Breast epithelium (tissue), 4 donors: ENCODE measurements at places on chromosomes 5 and 9. TPM values are rescaled to one million over a fixed set of nuclear protein-coding genes. Genes with fewer than 3 reads are reported as not detected.

NRG2 gene
- total RNA-seq = 5.9 TPM

TAF11L5 gene
- total RNA-seq = not detected

SLCO4C1 gene
- 0.66 TPM for total RNA-seq

AQP3 gene
- total RNA-seq = 19.0 TPM

JAK2 gene
- total RNA-seq = 46.9 TPM

PCDHGA9 gene
- 13.8 TPM for total RNA-seq

DPYSL3 gene
- 34.7 TPM for total RNA-seq

OR1Q1 gene
- total RNA-seq = not detected

PCDHA3 gene
- total RNA-seq = 0.98 TPM

HAND1 gene
- total RNA-seq = 0.59 TPM

GADD45G gene
- total RNA-seq = 13.0 TPM

TMEM232 gene
- 2.0 TPM for total RNA-seq

CEP72 gene
- 10.5 TPM for total RNA-seq

DNA sequence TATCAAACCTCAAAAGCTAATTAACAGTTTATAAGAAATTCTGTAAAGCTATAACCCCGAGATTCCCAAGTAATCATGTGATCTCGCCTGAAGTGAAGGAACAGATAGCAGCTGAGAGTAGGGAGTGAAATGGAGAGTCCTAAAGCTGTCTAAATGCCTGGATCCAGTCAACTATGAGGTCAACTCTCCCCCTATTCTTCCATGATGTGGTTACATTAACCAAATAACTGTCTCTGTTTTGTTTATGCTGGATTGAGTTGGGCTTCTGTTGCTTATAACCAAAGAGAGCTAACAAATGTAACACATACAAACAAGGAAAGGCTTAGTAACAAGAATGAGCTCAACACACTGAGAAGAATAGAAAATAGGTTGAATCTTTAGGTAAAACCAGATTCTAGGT, 41.6 kb downstream of the GKAP1 start:
- no peaks in the 10 kb centered on the region for H3K4me1 ChIP-seq
- H3K4me3 ChIP-seq = no peak overlapping the region
- H3K27ac ChIP-seq = no peak overlapping the region

GRCh38 chr5:138952962-138953361, 77.8 kb upstream of the LRRTM2 start:
- peak overlapping the region; percentile 72 for H3K27ac ChIP-seq
- no peaks in the 10 kb centered on the region for H3K36me3 ChIP-seq
- no peaks in the 10 kb centered on the region for H3K27me3 ChIP-seq
- peaks cover 8% of the 10 kb centered on the region for H3K4me1 ChIP-seq
- no peak for DNase-seq

- no peak for DNase-seq
- H3K36me3 ChIP-seq = no peaks in the 10 kb centered on the region
- H3K27me3 ChIP-seq = no peaks in the 10 kb centered on the region
- H3K4me3 ChIP-seq = no peak overlapping the region
These were observed 28.2 kb downstream of the C9orf152 start for GRCh38 chr9:110179734-110180133.

DNA sequence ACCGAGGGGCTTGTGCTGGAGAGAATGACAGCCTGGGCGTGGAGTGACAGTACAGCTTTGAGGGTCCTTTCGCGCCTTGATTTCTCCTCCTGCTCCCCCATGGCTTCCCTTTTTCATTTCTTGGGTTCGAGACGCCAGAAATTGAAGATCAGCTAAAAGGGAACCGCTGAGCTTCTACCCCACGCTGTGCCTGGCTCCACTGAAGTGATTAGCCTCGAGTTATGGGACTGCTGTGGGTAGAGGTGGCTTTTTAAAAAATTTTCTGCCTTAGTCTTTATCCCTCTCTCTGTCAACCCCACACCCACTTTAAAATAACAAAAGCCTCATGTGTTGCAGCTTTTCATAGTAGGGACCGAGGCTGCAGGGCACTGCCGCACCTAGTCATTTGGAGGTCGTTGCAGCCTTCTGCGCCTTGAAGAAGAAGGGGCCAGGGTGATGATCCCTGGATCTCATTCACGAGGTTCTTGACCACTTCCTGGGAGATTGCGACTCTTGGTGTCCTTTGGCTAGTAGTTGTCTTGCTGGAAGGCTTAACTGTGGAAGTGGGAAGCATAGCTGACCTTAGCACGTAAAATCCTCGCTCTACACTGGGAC, 603 bp downstream of the PPIP5K2 start:
- H3K27me3 ChIP-seq = no peaks in the 10 kb centered on the region
- peak overlapping the region; percentile 84 for H3K4me3 ChIP-seq
- H3K36me3 ChIP-seq = no peaks in the 10 kb centered on the region
- H3K27ac ChIP-seq = peak overlapping the region; percentile 96
- DNase-seq = no peak

GRCh38 chr9:75993434-75993833, 103.0 kb downstream of the PCSK5 start:
- no peak for DNase-seq
- no peak overlapping the region for H3K4me3 ChIP-seq
- no peaks in the 10 kb centered on the region for H3K4me1 ChIP-seq
- H3K27me3 ChIP-seq = no peaks in the 10 kb centered on the region
- H3K27ac ChIP-seq = no peak overlapping the region

DNA sequence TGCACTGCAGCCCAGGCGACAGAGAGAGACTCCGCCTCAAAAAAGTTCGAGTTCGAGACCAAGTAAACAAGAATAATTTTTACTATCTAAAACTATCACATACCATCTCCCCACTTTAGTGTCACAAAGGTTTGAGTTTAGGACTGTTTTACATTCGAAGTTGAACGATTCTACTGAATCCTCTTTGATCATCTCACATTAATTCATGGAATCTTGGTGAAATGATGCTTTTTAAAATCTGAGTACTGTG, 715 bp upstream of the RPS6 start:
- peaks cover 13% of the 10 kb centered on the region for H3K4me1 ChIP-seq
- no peaks in the 10 kb centered on the region for H3K27me3 ChIP-seq
- no peak for DNase-seq
- peak overlapping the region; percentile 79 for H3K4me3 ChIP-seq
- H3K27ac ChIP-seq = peak overlapping the region; percentile 95
- H3K36me3 ChIP-seq = no peaks in the 10 kb centered on the region

GRCh38 chr9:86707932-86708510, 239.3 kb downstream of the GAS1 start:
- H3K27ac ChIP-seq = no peak overlapping the region
- no peak overlapping the region for H3K4me3 ChIP-seq
- DNase-seq = no peak
- H3K36me3 ChIP-seq = no peaks in the 10 kb centered on the region

- H3K27me3 ChIP-seq = no peaks in the 10 kb centered on the region
- no peak overlapping the region for H3K27ac ChIP-seq
- no peaks in the 10 kb centered on the region for H3K4me1 ChIP-seq
- DNase-seq = no peak
These were observed 28.5 kb downstream of the TBC1D2 start for GRCh38 chr9:98226957-98227356.

DNA sequence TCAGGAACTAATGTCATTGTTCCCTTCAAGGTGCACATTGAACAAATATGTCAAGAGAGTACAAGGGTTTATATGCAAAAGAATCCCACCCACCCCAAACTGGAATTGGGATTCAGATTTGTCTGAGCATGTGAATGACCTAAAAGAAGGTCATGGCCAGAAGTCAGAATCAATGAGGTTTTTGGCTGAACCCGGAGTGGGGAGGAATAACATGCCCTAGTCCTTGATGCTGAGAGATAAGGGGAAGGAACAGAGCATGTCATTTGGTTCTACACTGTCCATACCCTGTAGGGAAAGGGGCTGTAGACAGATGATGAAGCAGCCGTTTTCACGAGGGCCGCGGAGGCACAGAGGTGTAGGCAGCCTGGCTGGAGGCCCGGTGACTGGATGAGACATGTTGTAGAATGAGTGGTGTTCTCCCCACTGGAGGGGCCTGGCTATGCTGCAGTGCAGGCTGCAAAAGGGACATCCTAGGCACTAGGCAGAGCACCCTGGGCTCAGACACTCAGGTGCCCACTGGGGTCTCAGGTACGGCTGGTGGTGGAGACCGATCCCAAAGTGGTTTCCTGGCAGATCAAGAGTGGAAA, 65.9 kb downstream of the ZFAND5 start:
- H3K36me3 ChIP-seq = no peaks in the 10 kb centered on the region
- no peak overlapping the region for H3K4me3 ChIP-seq
- H3K27me3 ChIP-seq = no peaks in the 10 kb centered on the region
- peak overlapping the region; percentile 39 for H3K27ac ChIP-seq

GRCh38 chr9:90880669-90881068, 79.0 kb downstream of the SYK start:
- no peaks in the 10 kb centered on the region for H3K27me3 ChIP-seq
- H3K4me1 ChIP-seq = no peaks in the 10 kb centered on the region
- H3K36me3 ChIP-seq = no peaks in the 10 kb centered on the region
- no peak overlapping the region for H3K4me3 ChIP-seq
- DNase-seq = no peak

- H3K27ac ChIP-seq = no peak overlapping the region
- H3K4me3 ChIP-seq = no peak overlapping the region
- no peak for DNase-seq
These were observed 221.2 kb downstream of the SLC12A2 start for GRCh38 chr5:128304791-128305190.

GRCh38 chr9:1554081-1555035, 460.8 kb upstream of the SMARCA2 start:
- DNase-seq = no peak
- H3K36me3 ChIP-seq = no peaks in the 10 kb centered on the region
- H3K4me3 ChIP-seq = no peak overlapping the region
- H3K4me1 ChIP-seq = no peaks in the 10 kb centered on the region
- no peak overlapping the region for H3K27ac ChIP-seq

DNA sequence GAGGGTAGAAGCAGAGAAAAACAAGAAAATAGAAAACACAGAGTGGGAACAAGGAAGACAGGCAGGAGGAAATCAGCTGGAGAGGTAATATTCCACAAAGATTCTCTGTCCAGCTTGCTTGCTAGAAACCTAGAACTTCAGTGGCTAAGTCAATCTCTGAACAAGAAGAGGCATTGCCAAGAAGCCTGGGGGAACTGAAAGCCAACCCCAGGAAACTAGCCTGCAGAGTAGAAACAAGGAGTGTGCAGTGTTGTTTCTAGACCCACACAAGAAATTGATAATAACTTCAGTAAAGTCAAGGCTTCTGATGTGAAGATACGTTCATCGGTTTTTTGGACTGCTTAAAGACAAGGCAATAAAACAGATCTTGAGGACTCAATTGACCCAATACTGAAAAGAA, 234.5 kb upstream of the MAP3K1 start:
- no peaks in the 10 kb centered on the region for H3K27me3 ChIP-seq
- no peaks in the 10 kb centered on the region for H3K36me3 ChIP-seq
- H3K27ac ChIP-seq = no peak overlapping the region
- H3K4me1 ChIP-seq = peaks cover 7% of the 10 kb centered on the region
- H3K4me3 ChIP-seq = no peak overlapping the region
